ENCODE measurements at places on chromosomes 12 and 14. TPM values are rescaled to one million over a fixed set of nuclear protein-coding genes. Genes with fewer than 3 reads are reported as not detected.

- no peak for DNase-seq
Observed at GRCh38 chr12:108852674-108853309, 4.6 kb downstream of the SSH1 start.

DNA sequence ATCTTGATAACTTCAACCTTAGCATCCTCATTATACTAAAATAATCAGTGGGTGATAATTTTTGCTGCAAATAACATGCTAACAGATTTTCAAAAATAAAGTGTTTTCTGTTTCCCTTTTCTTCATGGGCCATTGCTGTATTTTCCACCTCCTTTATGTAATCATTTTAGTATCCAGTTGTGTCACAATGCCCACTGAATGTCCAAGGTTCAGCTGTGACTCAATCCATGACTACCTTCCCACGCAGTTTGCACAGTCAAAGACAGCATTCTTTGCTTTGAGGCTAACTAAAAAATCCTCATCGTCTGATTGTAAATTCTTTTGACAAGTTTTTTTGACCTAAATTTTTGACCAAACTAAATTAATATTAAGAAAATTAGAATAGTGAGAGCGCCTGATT lies 474.1 kb downstream of the FLRT2 start:
- DNase-seq, result no peak

Gene AQP5
- not detected for total RNA-seq

Gene OR6C2
- not detected for total RNA-seq

DNA sequence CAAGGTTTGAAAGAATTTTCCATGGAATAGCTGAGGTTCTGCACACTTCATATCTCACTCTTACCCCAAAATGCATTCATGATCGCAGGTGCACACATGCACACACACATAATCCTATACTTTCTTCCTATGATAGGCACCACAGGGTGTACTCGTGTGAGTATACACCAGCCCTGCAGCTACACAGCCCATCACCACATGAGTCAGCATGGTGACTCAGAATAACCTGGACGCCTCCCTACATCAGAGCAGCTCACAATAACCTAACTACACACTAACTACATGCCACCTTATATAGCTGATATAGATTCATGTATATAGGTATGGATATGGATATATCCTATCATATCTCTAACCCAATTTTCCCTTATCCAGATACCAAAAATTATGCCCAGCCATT lies 850.2 kb upstream of the TMEM132C start:
- DNase-seq, result no peak

DNA sequence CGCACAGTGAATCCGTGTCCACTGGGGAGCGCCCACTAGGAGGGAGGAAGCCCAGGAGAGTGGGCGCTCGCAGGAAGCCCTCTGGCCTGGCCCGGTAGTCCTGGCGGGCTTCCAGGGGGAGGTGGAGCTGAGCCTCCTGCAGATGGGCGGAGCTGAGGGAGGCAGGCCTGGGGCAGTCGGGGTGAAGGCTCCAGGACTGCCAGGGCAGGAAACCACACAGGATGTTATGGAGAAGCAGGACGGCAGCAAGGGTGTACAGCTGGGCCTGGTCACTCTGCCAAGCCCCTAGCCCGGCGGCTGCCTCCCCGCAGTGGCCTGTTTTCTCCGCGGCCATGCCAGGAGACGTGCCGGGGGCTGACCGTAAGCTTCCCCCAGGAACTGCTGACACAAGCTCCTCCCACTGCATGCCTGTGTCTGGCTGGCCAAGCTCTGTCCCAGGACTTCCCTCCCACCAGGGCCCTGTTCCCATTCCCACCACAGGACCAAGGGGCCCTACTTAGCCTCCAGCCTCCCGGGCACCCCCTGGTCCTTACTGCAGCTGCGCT lies 143.4 kb upstream of the C14orf180 start:
- no peak for DNase-seq

DNA sequence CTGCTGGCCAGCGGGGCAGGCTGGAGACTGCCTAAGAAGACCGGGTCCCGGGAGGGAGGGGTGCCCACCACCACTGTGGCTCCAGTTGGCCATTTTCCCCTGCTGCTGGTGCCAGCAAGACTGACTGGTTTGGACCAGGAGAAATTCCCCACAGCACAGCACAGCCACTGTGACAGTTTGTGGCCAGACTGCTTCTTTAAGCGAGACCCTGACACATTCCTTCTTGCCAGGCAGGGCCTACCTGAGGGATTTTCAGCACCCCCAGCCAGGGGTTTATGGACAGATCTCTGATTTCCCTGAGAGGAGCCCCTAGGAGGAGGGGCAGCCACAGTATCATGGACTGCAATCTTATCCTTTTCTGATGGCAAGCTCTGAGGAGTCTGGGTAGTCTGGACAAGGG lies 15.5 kb downstream of the GLIPR1L1 start:
- no peak for DNase-seq

Gene NID2
- 0.37 TPM for total RNA-seq

DNA sequence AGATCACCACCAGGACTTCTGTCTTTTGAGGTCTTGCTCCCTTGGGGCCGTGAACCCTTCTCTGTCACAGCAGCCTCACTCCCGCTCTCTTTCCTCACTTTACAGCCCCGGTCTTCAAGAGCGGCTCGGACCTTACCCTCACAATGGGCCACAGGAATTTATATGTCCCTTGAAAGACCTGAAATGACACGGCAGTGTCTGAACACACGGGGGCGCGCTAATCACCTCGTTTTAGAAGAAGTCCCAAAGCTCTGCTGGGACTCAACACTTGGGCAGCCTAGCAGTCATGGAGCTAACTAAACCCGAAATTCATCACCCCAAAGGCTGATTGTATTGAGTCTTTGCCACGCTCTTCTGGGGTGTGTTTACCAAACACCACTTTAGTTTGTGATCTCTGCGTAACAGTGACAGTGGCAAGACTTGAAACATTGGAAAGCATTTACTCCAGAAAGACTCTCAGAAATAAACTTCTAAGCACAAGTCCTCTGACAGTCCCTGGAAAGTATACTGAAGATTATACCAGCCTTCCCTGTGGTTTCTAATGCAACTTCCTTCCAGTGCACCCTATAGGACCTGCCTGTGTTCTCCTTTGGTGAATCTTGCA lies 29.0 kb downstream of the SERPINA11 start:
- DNase-seq, result peak; percentile 26

DNA sequence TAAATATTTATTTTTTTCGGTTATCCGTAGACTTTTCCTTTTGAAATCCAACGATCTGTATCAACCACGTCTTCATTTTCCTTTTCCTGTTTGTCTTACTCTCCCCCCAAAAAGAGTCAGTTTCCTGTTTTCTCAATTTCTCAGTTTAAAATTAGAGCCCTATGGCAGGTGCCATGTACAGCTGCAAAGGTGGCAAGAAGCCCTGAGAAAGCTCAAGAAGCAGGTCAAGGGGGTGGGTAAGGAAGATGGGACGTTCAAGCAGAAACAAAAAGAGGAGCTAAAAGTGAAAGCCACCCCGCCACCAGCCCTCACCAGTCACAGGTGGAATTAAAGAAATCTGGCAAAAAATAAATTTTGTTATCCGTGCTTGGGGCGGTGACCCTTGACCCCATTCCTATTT lies 26.7 kb downstream of the SLC35E3 start:
- no peak for DNase-seq

- DNase-seq, result no peak
Observed at GRCh38 chr12:19234171-19234704, 104.7 kb downstream of the PLEKHA5 start.

GRCh38 chr12:18419311-18419710 lies 158.0 kb downstream of the PIK3C2G start:
- no peak for DNase-seq

- no peak for DNase-seq
Observed at GRCh38 chr14:59727073-59727661, 143.4 kb downstream of the RTN1 start.

GRCh38 chr12:93341409-93342049 lies 36.2 kb upstream of the NUDT4 start:
- no peak for DNase-seq

Gene SLCO1B1
- not detected for total RNA-seq

DNA sequence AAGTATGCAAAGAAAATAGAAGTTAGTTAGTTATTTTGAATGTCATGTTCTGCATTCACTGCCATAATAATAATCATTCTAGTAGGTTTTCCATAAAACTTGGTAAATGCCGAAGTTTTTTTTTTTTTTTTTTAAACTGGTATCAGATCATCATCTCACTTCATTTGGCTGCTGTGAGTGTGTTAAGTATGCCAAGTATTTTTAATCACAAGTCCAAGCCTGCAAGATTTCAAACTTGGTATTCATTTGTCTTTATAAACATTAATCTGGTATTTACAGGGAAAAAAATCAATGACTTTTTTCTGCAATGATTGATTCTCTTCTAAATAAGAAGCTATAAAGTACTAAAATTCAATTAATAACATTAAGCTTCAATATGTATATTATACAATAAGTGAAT lies 248.9 kb downstream of the CCDC59 start:
- no peak for DNase-seq

DNA sequence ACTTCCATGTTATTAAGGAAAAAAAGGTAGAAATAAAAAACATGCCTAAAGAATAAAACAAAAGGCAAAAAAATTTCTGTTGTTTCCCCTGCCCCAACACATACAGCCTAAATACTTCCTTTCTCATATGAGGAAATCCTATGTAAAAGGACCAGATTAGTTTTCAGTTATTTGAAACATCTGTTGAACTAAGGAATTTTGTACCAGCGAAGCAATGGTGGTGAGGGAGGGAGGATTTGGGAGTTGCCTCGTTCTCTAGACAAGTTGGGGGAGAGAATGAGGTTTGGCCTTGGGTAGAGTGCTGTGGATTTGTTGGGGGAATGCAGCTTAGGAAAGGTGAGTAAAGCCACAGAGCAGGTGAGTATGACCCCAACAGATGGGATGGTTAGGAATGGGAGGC lies 141.5 kb upstream of the RFLNA start:
- DNase-seq, result no peak

GRCh38 chr12:129903956-129904829 lies at the start of gene TMEM132D:
TMEM132D (minus strand) TSS chr12:129904025.
- no peak for DNase-seq

DNA sequence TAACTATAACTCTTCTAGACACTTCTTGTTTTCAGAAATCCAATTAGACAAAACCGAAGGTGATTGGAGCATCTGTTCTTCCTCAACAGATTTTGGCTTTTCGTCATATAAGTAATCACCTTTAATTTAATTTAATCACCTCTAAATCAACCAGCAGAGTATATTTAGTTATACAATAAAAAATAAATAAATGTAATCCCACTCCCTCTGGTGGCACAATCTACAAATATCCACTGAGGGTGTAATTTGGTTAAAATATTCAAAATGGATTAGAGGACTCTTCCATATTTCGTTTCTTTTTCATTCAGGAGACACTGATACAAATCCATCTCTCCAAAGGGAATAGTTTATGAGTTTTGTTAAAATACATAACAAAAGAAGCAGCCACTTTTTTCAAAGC lies 18.3 kb upstream of the SLC35F4 start:
- no peak for DNase-seq

DNA sequence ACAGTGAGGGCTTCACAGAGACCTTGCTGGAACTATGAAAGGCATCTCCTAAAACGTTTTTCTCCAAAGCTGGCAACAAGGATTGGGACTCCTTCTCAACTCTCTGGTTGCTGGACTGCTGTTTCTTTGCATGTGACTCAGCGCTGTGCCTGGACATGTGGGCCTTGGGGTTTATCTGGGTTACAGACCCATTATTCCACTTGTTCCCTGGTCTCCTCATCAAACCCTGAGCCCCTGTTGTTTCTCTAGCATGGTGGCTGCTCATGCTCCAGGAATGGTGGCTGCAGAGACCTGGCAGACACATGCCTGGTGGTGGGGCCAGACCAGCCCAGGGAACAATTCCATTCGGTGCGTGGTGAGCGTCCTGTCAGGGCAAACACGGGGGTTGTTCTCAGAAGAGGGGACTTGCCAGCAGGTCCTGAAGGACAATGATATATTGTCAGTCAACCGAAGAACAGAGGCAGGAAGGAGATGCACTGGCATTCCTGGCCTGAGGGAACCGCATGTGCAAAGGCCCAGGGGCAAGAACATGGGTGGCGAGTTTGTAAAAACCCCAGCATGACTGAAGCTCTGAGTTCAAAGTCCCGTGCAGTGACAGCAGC lies 320.1 kb upstream of the RTL1 start:
- no peak for DNase-seq

GRCh38 chr12:6193853-6194815 lies 6.1 kb upstream of the CD9 start:
- no peak for DNase-seq

Gene DNAL1
- 6.0 TPM for total RNA-seq

DNA sequence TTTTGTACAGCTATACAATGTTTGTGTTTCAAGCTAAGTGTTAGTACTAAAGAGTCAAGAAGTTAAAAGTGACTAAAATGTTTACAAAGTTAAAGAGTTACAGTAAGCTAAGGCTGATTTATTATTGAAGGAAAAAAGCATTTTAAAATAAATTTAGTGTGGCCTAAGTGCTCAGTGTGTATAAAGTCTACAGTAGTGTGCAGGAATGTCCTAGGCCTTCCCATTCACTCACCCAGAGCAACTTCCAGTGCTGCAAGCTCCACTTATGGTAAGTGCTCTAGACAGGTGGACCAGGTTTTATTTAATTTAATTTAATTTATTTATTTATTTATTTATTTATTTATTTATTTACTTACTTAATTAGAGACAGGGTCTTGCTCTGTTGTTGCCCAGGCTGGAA lies 19.6 kb downstream of the DLK1 start:
- DNase-seq, result no peak

Gene OTX2
- not detected for total RNA-seq

DNA sequence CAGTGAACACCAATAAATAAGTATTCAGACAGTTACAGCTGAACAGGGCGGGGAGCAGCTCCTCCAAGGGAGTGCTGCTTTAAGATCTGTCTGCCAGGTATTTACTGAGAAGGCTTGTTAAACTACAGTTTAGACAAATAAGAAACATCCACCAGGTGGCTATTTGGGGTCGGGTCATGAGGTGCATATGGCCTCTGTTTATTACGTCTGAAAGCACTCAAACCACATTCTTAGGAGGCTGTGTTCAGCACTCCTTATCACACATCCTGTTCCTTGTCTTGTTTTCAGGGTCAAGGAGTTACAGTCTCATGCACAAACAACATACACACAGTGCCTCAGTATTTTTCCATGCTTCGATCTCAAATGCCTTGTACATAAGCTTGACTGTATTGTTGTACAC lies 78.8 kb downstream of the KCNMB4 start:
- no peak for DNase-seq

GRCh38 chr12:44960856-44961255 lies 84.7 kb upstream of the NELL2 start:
- DNase-seq, result no peak

Data from activated T-helper 2 cell treated with anti-CD3 and anti-CD28 coated beads, Interferon-gamma antibody, Interleukin-2, Interleukin-4, amounts not matched to agents 10 μg/mL and 5 μg/mL and 100 μg/mL, durations not matched to agents 14 hours and 24 hours and 36 hours (primary cell).